Amygdala (tissue), 56 donors: ENCODE measurements at places on chromosomes 2 and 18.

DNA sequence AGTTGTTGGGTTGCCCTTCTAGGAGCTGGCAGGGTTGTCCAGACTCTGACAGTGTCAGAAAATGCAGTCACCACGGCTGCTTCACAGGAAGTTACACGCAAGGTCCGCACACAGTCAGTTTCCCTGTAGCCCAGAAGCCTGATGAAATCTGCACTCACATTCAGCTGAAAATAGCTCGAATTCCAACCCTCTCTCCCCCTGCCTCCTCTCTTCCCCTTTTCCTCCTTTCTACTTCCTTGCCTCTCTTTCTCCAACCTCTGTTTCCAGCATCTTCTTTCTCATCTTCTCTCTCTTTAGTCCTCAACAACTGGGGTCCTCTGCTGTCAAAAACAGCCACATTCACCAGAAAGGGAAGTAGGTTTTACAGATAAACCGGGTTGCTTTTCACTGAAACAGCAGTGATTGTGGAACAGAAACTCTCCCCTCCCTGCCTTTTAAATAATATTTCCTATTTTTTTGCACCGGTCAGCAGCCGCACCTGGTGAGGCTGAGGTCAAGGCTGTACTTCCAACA, 69.3 kb downstream of the BCL11A start:
- DNase-seq = no peak

GRCh38 chr18:79912994-79913831, 38.2 kb downstream of the SLC66A2 start:
- no peak for DNase-seq

DNA sequence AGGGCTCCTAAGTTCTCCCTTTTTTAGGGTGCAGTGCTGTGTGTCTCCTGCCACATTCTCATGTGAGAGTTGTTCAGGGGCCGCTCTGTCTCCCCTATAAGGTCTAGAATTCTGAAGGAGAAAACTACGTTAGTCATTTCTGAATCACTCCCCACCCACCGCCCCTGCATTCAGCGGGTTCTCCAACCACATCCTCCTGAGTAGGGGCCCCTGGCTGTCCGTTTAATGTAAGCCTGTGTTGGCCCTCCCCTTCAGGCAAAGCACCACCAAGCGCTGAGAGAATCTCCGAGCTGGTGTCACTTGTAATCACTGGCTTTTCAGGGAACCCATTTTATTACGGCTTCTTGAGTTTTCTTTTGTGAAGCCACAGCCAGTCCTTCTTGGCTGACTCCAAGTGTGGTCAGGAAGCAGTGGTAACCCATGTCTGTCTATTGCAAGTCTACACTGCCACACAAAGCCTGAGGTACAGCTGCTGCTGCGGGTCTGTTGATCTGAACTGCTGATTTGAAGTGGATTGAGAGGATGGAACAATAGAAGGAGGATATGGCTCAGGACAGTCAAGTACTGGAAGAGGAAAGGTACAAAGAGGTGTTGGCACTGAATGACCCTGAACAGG, 16.9 kb downstream of the LCT start:
- no peak for DNase-seq

GRCh38 chr18:55326134-55326533, 261.9 kb downstream of the TCF4 start:
- no peak for DNase-seq

- DNase-seq = no peak
Measured at GRCh38 chr18:79578396-79579260, 101.0 kb upstream of the CTDP1 start.

DNA sequence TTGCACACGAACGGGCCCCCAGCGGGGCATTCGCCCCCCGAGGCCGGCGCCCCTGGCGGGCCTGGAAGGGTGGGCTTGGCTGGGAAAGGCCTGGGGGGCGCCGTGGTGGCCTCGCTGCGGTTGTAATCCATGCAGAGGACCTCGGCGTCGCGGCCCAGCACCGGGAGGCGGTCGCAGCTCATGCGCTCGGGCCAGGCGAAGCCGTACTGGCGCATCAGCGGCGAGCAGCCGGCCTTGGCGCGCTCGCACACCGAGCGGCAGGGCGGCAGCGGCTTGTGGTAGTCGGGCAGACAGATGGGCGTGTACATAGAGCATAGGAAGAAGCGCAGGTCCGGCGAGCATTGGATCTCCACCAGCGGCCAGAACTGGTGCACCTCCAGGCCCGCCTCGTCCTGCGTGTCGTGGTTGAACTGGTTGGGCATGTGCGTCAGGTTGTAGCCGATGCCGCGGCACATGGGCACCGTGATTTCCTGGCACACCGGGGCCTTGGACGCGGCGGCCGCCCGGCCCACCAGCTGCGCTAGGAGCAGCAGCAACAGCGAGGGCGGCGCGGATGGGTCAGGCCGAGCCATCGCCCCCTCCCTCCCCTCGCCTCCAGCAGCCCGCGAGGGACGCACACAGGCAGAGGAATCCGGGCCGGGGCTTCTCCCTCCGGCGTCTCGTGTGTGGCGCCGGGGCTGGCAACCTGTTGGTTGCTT, 1.4 kb downstream of the FZD5 start:
- DNase-seq = no peak

- DNase-seq = no peak
Measured at GRCh38 chr2:174634130-174635014, 36.8 kb upstream of the WIPF1 start.
